ENCODE measurements at places on chromosomes 7 and 10.

DNA sequence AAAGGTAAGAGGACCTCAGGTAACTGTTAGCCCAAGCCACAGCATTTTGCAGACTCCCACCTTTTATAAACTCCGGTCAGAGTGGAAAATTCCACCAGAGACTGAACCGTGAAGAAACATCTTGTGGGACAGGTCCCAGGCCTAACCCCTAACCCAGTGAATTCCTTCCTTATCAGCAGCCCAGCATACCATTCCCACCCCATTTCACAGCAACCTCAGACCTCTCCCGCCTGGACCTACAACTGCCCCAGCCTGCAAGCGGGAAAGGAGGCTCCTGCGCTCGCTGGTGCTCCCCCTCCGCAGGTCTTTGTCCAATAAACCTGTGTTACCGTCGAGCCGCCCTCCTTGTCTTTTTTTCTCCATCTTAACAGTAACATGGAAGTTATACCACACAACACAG lies 736.6 kb downstream of the MAGI2 start:
- DNase-seq = no peak

GRCh38 chr10:34808801-34809745 lies 6.0 kb downstream of the PARD3 start:
- no peak for DNase-seq

GRCh38 chr7:86930554-86931307 lies 128.7 kb downstream of the ELAPOR2 start:
- DNase-seq = no peak

DNA sequence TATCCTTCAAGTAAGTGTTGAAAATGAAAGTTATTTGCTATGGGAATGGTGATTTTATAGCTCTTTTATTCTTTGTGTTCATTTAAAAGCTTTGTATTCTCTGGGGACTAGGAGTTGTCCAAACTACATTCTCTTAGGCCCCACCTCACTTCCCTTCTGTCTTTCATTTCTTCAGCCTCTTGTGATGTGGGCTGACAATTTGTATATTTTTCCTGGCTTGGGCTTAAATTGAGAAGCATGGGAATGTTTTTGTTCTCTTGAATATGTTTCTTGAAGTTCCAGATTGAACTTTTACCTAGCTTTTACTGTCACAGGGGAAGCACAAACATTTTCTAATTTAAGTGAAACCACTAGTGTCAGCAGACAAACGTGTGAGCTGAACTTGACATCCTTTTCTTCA lies 27.9 kb downstream of the BBS9 start:
- no peak for DNase-seq

DNA sequence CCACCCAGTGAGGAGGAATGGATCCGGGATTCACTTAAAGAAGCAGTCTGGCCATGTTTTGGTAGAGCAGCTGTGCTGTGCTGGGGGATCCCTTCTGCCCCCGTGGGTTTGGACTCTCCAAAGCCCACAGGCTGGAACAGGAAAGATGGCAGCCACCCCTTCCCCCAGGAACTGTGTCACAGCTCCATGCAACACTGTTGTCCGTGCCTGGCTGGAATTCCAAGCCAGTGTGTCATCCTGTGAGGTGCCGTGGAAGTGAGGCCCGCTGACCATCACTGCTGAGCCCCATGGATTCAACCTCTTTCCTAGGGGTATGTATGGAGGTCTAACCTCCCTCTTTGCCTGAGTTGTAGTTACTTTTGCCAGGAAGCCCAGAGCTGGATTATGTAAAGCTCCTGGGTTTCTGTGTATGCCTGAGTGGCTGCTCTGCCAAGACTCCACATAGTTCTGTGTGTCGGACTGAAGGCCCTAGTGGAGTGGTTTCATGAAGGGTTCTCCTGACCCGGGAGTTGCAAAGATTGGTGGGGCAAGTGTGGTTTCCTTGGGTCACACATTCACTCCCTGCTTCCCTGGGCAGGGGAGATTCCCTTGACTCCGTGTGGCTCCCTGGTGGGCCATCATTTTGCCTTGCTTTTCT lies 35.1 kb upstream of the PCGF5 start:
- DNase-seq = no peak

DNA sequence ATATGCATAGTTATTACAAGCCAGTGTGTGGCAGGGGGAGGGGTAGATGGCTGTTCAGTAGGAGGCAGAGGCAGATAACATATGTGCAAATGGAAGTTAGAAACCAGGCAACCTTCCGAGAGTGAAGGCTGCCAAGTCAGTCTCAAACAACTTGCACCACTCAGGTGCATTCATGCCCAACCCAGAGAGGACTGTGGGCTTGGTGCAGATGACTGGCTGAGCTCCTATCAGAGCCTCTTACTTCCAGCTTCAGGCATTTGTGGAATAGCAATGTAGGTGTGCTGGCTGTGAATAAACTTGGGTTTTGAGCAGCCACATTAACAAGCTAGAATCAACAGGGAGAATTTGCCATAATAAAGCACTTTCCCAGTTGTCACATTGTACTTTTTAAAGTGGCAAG lies 789.8 kb downstream of the PHTF2 start:
- no peak for DNase-seq

GRCh38 chr10:44116474-44116873 lies 268.4 kb downstream of the CXCL12 start:
- DNase-seq = no peak

GRCh38 chr7:231030-231857 lies 38.9 kb downstream of the FAM20C start:
- DNase-seq = no peak

DNA sequence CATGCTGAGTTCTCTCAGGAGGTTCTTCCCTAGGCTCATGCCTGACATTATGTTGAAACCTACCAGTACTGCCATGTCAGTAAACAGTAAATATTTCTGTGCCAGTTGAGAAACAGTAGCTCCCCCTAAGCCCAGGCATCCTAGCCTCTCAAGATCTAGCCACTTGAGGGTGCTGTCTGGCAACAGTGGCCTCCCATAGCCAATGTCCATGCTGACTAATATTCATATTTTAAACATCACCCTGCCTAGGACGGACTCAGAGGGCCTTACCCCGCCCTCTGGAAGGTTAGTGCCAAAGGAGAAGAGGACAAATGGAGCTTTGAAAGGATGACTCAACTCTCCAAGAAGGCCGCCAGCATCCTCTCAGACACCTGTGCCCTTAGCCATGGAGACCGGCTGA lies 7.7 kb downstream of the ACSM6 start:
- no peak for DNase-seq

DNA sequence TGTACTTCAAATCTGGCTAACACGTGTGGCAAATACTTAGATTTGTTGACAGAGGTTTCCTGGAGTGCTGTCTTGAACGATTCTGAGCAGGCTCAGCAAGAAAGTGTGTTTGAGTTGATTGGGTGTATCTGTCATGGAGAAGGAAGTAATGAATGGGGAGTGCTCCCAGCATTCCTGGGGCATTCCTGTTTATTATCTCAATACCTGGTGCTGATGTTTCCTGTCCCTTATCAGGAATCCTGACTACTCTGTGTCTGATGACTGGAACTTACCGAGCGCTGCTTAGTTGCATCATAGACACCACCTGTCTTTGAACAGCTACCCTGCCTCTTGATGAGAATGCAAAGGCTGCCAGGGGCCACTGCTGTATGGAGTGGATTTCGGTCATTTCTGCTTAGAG lies 41.0 kb upstream of the TMEM248 start:
- DNase-seq = no peak

- no peak for DNase-seq
Observed at GRCh38 chr7:82264783-82265305, 178.7 kb downstream of the CACNA2D1 start.

DNA sequence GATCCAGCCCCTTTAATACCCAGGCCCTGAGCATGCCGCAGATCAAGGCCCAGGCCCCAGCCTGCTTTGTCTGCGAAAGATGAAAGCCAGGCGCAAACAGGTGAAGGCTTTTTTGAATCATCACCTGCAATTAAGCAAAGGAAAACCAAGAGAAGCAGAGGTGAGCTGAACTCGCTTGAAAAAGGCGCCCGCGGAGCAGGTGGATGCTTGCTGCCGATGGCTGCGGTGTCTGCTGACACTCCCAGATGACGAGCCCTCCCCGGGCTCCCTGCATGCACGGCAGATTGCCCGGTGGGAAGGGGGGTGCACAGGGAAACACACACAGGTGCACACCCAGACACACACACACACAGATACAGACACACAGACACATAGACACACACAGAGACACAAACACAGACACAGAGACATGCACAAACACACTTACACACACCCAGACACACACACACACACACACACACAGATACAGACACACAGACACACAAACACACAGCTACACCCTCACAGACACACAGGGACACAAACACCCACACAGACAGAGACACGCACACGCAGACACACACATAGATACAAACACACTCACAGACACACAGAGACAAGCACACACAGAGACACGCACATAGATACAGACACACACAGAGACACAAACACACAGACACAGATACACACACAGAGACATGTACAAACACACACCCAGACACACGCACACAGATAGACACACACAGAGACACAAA lies 142.6 kb upstream of the RNF32 start:
- DNase-seq = no peak

GRCh38 chr7:46360811-46361210 lies 439.7 kb upstream of the IGFBP3 start:
- no peak for DNase-seq

DNA sequence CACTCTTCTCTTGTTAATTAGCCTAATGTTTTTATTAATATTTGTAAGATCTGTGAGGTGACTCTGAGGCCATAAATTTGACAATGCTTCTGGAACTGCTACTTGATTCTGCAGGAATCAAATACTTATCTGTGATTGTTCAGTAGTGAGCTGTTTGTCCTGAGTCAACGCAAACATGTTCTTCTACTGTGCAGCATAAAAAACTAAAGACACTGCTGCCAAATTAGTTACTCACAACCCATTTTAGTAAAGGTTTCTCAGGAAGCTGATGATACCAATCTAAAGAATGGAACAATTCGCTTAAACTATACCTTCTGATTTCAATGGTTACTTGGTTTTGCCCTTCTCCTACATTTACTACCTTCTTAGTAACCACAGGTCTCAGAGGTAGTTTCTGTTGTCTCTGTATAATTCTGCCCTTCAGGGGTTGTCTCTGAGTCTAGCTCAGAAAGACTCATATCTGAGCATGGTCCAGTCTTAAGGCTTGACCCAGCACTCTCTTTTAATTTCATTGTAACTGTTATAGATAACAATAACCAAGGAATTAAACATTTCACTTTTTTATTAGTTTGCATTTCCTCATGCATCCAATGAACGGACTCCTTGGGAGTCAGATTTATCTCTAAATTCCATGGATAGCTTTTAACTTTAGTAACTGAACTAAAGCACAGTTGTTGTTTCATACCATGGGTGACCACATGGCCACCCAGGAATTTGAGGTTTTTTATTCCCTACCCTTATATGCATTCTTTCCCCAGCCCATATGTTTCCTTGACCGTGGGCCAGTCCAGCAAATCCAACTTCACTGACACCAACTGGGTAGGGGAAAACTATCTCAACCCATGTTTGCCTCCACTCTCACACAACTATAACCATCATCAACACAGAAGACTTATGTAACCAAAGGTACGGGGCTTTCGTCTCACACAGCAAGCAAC lies 309.5 kb upstream of the TEX47 start:
- DNase-seq = no peak

GRCh38 chr10:124153023-124153826 lies 59.8 kb upstream of the CHST15 start:
- peak; percentile 54 for DNase-seq

DNA sequence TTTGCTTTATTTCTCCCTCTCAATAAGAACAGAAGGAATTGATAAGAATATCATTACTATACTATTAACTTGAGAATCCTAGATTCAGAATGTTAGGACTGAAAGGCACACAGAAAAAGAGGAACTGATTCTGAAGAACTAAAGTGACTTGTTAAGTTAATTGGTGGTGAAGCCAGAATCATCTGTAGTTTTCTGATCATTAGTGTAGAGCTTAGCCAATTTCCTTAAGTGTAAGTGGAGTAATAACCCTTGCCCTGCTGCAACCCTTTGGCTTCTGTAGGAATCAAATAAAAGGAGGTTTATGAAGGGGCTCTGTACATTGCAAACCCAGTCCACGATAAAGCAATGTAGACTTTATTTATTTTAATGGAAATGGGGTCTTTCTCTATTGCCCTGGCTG lies 1186.0 kb downstream of the SORCS3 start:
- DNase-seq = no peak

- no peak for DNase-seq
Observed at GRCh38 chr10:32938554-32939061, 19.4 kb downstream of the ITGB1 start.

DNA sequence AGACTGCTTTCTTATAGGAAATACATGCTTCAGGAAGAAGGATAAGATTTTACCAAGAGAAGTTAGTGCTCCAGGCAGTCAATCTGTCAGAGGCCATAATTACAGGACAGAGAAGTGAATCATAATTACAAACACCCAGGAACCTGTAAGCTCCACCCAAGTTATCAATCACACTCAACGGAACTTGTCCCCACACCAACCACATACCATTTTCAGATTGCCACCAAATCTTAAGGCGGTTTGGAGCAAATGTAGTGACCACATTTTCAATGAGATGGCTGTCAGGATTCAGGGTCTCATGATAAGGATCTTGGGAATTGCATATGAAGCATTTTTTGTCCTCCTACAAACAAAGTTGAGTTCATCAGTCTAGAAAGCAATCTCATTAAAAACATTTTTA lies 4.8 kb downstream of the LAMB1 start:
- DNase-seq = no peak

- no peak for DNase-seq
Observed at GRCh38 chr10:116030576-116030975, 242.4 kb downstream of the GFRA1 start.

- DNase-seq = no peak
Observed at GRCh38 chr10:61456095-61456789, 3.1 kb upstream of the TMEM26 start.

DNA sequence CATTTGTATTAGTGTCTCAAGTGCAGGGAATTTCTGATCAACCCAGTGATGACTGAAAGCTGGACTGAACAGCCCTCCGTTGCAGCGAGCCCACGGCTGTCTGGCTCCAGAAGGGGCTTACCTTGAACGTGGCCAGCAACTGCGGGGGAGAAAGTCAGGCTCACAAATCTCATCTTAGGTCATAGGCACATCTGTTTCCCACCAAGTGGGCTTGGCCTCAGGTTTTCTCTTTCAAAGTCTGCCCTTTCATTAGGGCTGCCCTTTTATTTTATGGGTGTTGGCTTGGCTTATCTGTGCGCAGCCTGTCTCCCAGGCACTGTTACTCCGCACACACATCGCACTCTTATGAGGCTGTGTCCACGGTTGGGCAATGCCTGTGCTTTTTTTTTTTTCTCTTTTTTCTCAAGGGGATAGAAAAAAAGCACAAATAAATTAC lies 178.0 kb downstream of the JCAD start:
- DNase-seq = no peak

- DNase-seq = no peak
Observed at GRCh38 chr7:1893036-1893435, 223.0 kb downstream of the ELFN1 start.
